RKO (cell line): ENCODE measurements at places on chromosomes 7 and 10.

DNA sequence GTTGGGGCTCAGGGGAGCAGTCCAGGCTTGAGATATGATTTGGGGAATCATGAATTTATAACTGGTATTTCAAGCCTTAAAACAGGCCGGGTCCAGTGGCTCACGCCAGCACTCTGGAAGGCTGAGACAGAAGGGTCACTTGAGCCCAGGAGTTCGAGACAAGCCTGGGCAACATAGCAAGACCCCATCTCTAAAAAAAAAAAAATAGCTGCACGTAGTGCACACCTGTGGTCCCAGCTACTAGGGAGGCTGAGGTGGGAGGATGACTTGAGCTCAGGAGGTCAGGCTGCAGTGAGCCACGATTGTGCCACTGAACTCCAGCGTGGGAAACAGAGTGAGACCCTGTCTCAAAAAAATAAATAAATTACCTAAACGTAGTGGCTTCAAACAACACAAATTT is 81.7 kb upstream of the GTF2I start:
- DNase-seq: no peak

GRCh38 chr10:120483651-120484301 is 26.7 kb downstream of the PLPP4 start:
- no peak for DNase-seq

DNA sequence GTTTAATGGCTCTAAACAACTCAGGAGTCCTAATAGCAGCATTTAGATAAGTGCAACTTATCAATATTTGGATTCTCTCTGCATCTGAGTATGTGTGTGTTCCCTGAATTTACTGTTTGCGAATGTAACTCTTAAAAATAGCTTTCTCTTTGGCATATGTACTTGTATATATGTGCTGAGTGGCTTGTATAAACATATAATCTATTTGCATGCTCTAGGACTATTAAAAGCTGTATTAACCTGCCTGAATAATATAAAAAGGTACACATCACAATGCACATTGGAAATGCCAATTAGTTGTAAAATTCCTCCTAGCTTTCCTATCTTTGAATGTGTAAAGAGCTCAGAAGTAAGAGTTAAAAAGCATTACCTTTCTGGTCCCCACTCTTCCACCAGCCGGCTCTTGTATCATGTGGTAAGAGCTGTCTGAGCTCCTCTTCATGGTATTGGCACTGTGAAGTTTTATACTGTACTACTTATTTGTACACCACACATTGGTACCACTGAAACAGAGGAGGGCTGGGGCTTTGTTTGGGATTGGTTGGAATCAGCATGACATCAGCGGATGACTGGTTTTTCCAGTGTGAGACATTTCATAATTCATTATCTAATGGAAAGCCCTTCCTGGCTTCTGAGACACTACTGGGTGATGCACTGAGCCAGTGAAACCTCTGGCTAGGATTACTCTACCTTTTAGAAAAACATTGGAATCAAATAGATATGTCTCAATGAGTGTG is at the start of gene INHBA:
TSS of gene INHBA (minus strand) at position 456 of the 737 bp plus-strand sequence. CDS start 2,716 bp downstream, outside the sequence.
- peak; percentile 13 for DNase-seq

DNA sequence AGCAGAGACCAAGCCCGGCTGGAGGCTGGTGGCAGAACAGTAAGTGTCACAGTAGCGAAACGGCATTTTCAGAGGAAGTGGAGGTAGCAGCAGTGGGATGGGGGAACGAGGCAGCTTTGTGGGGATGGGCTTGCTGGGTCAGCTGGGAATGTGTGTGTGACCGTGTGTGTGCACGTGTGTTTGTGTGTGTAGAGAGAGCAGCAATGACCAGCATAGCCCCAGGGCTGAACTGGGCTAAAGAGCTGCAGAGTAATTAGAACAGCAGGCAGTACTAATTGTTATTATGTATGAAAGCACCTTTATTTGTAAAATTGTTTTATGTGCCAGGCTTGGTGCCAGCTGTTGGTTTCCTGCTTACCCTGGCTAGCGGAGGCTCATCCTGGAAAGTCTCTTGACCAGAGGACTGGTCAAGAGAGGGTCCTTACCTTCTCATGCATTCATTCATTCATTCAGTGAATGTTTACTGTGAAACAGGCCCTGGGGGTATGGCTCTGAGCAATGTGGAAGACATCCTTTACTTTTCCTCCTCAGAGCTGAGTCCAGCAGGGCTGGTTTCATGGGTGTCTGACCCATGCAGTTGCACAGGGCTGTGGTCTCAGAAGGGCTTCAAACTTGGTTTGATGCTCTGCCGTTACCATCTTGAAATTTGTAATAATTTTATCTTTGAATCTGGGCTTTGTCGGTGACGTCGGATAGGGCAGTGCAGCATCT is 184.6 kb downstream of the SEC23IP start:
- no peak for DNase-seq

DNA sequence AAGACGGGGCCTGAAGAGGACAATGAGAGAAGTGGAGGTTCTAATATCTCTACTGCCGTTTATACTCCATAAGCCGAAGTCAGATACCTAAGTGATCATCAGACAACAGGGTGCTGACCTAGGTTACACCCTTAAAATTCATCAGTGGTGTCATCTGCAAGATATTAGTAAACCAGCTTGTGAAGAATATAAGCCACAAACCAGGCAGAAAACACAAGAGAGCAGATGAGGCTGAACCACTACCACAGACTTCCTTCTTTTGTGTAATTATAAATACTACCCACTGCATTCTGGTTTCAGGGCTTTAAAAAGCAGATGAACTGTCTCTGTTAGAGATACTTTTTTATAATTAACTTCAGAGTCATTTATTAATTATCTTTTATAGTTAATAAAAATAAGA is 69.0 kb upstream of the LRRC17 start:
- DNase-seq: no peak

DNA sequence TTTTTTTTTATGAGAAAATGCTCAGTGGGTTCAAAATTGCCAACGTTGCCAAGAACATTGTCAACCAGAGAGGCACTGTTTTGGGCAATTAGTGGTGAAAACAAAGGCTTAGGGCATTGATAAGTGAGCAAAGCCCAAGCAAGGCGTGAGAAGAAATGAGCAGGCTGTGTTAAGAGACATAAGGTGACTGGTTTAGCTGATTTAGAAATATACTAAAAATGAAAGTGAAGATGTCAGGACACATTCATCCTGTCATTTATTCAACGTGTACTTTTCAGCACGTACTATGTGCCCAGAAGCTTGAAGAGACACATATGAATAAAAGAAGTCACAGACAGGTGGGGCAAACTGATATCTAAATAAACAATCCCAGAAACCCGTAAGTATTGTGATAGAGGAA is 31.8 kb downstream of the AOAH start:
- DNase-seq: no peak

GRCh38 chr10:130179640-130180039 is 43.4 kb downstream of the GLRX3 start:
- peak; percentile 75 for DNase-seq

DNA sequence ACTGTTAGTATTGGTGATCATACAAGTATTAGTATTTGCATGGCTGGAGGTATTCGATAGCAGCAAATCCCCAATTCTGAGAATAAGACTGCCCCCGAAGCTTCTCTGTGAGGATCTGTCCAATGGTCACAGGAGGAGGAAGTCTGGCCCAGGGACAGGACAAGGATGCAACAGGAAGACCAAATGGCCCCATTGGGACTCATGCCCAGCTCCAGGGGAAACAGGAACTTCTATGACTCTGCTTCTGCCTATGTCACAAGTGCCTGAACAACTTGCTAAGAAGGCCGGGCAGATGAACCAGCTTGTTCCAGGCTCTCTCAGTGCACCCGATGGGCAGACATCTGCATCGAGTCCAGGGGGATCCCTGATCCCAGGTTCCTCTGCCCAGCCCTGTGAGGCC is 172.0 kb upstream of the GRB10 start:
- no peak for DNase-seq

- DNase-seq: no peak
Measured at GRCh38 chr7:493661-494251, 25.9 kb downstream of the PDGFA start.

DNA sequence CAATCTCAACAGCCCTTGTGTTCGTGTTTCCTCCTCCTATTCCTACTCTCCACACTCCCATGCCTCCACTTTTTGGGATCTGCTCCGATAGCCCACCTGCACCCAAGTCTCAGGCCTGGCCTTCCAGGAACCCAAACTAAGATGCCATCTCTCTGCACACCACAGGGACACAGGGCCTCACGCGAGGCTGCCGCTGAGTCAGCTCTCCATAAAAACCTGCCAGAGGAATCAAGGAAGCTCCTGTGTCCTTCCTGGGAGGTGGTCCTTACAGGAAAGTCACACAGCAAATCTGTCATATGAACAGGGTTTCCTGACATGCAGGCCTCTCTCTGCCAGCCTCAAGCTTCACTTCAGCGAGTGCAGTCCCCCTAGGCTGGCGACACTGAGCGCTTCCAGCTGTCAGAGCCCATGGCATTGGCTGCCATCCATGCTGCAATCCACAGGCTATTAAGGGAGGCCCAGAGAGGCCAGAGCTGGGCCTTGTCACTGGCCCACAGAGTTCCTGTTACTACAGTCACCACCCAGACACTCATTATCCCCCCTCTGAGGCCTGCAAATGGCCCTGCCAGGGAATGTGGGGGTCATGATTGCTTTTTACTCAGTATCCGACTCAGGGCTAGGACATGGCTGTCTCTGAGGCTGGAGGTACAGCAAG is 151.4 kb downstream of the OAT start:
- no peak for DNase-seq

DNA sequence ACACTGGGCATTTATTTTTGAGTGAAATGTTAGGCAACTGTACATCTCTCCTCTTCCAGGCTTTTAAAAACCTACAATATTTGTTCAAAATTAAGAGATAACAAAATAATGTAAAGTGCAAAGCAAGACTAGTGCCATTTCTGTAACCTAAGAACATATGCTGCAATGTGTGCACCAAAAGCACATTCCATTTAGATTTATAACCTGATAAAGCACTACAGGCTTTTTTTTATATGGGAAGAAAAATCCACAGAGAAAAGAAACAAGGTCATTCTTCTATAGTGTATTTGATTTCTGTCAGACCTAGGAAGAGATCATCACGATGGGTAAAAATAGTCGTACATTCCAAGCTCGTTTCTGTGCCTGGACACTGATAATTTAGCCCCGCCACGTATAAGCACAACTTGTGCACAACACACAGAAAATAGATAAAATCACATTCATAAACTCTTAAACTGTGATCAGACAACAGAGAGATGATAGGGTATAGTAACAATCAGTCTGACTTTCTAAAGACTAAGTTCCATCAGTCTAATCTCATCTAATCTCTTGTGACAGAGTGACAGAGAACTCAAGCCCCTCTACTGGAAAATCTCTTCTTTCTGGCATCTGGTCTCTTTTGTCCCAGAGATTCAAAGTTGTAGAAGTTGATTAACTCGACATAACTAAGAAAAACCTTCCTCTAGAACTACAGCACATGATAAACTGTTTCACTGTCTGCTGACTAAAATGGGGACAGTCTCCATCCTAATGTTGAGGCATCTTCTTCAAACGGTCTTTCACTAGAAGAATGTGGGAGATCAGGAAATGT is 6.7 kb downstream of the LAMB1 start:
- no peak for DNase-seq

GRCh38 chr7:24920451-24921361 is 59.3 kb downstream of the OSBPL3 start:
- DNase-seq: no peak

- DNase-seq: peak; percentile 65
Measured at GRCh38 chr10:121886997-121887622, 40.7 kb downstream of the ATE1 start.
